NCI-H1694 treated with DMSO at 0.1 percent for 48 hours (cell line): ENCODE measurements at places on chromosomes 5 and 9.

- DNase-seq = no peak
Observed at GRCh38 chr5:95760273-95761191, 29.4 kb downstream of the RHOBTB3 start.

- DNase-seq = no peak
Observed at GRCh38 chr5:26034813-26035212, 1003.6 kb downstream of the CDH9 start.

DNA sequence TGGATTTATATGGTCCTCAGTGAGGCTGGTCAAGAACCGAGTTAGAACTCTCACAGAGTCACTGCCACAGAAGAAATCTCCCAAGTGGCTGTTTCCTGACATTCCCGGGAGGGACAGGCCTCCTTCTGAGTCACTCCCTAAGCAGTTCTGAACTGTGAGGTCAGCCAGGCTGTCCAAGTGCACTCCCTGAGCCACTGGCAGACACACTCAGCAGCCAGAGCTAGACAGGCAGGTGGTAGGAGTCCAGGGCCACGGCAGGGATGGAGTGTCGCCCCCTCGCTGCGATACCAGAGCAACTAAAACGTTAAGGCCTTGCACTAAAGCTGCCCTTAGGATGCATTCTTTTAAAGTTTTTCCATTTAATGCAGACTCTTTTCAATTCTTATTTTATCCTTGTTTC, 3.4 kb downstream of the IL4 start:
- DNase-seq = no peak

DNA sequence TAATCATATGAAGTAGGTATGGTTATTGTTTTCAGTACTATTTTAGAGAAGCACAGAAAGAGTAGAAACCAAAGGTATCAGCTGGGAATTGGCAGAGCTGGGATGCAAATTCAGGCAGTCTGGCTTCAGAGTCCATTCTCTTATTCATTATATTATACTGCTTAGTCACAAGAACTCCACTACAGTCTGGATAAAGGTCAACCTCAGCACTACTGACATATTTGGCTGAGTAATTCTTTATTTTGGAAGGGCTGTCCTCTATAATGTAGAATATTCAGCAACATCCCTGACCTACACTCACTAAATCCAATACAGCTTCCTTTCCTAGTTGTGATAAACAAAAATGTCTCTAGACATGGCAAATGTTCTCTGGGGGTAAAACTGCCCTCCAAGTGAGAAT, 37.6 kb downstream of the PTGER4 start:
- no peak for DNase-seq

DNA sequence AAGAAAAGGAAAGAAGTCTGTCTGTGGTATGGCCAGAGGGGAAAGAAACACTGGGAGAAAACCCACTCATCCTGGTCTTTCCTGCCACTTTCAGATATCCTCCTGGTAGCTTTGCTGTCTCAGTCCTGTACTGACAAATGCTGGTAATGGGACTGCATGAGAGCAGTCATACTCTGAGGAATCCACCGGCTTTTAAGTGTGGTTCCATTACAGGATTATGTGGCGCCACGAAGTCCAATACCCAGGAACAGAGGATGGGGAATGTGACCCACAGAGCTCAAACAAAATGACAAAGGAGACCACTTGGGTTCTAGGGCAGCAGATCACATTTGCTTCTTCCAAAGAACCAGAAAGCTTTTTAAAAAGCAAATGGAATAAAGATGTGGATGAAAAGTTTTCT, 26.3 kb upstream of the FBP1 start:
- no peak for DNase-seq

- DNase-seq = no peak
Observed at GRCh38 chr5:137292461-137293027, 206.6 kb downstream of the SPOCK1 start.

- DNase-seq = no peak
Observed at GRCh38 chr5:173706700-173707099, 90.2 kb upstream of the BOD1 start.

DNA sequence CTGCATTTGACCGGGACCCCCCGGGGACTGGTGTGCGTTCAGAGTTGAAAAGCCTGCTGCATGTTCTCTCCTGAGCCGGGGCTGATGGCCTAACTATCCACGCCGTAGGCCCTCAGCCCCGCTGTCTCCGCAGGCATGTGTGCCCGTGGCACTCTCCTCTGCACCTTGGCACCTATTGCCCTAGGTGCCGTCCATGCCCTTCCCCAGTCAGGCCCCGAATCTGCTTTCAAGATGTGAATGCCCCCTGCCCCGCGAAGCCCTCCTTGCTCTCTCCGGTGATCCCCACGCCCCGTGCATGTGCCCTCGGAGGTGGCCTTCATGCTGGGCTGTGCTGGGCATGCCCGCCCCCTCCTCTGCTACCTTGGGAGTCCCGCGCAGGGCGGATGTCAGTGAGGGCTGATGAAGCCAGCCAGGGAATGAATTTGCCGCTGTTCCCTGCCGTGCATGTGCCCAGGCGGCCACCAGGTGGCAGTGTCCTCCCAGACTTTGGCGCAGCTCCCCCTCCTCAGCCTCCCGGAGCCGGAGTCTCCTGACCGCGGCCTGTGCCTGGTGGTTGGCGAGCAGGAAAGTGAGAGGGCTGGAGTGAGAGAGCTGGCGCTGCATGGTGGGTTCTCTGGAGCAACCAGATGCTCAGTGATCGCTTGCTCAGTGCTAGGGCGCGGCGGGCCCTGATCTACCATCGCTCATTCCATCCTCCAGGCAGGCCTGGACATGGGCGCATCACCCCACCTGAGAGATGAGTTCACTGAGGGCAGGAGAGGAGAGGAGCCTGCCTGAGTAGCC, 112.9 kb upstream of the LMX1B start:
- DNase-seq = peak; percentile 71

GRCh38 chr5:52947208-52947607, 41.9 kb upstream of the ITGA2 start:
- no peak for DNase-seq
